ENCODE measurements at places on chromosomes 2 and 18. TPM values are rescaled to one million over a fixed set of nuclear protein-coding genes. Genes with fewer than 3 reads are reported as not detected.

Gene FN1
- 133 TPM for total RNA-seq

GRCh38 chr2:48515513-48515985 is 14.4 kb upstream of the STON1 start:
- DNase-seq, result no peak

- DNase-seq, result peak; percentile 52
Measured at GRCh38 chr2:231181860-231182512, 16.4 kb upstream of the ARMC9 start.

DNA sequence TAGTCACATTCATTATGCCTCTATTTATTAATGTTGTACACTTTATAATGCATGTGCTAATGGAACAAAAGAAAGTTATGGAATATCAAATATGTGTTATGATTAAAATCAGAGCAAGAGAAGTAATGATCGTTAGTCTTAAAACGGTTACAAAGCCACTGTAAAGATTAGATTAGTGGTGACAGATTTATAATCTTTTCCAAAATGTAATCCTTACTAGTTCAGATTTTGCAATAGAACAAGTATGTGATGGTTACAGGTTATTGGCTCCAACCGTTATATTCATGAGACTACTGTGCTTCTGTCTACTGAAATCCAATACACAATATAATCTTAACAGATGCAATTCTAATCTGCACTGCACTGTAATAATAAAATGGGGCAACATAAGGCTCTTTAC is 180.6 kb downstream of the ZNF521 start:
- no peak for DNase-seq

DNA sequence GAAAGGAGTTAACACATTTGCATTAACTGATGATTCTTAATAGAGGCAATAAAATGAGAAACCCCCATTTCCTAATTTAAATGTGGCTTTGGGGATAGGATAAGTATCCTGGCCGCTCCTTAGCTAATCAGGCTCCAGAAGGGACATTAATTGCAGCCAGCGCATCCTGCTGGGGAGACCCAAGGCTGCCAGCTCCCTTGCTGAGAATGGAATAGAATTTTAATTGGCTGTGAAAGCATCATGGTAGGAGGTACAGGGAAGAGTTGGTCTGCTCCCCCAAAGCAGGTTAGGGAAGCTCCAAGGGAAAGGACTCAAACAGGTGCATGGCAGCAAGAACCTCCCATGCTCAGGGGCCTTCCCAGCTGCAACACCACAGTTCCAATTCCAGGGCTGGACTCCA is 71.4 kb downstream of the MARCHF4 start:
- DNase-seq, result no peak

GRCh38 chr18:2331491-2331890 is 239.8 kb downstream of the METTL4 start:
- no peak for DNase-seq

Gene IL36G
- not detected for total RNA-seq

Gene KCNJ13
- not detected for total RNA-seq

Gene FRZB
- 0.21 TPM for total RNA-seq

DNA sequence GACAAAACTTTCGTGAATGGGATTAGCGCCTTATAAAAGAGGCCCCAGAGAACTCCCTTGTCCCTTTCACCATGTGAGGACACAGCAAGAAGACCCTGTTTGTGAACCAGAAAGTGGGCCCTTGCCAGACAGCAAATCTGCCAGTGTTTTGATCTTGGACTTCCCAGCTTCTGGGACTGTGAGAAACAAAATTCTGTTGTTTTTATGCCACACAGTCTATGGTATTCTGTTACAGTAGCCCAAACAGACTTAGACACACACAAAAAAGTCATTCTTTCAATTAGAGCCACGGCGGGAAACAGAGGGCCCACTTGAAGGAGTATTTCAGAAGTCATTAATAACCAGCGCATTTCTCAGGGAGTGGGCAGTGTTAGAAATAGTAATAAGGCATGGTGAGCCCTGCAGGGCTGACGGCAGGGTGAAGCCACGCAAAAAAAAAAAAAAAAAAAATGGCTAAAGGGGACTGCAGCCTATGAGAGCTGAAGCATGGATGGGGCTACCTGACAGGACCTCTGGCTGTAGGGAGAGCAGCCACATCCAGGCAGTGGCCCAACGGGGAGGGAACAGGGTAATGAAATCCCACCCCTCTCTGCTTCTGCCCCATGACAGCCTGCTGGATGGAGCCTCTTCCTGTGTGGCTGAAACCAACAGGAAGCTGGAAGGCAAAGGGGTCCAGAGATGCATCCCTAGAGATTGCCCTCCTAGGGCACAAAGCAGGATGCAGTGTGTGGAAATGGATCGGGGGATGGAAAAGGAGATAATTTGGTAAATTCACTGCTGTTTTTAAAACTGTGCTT is 189.3 kb downstream of the KCNS3 start:
- DNase-seq, result no peak

Gene CYS1
- total RNA-seq, result 4.8 TPM

GRCh38 chr2:12604341-12604740 is 112.4 kb upstream of the TRIB2 start:
- DNase-seq, result no peak

DNA sequence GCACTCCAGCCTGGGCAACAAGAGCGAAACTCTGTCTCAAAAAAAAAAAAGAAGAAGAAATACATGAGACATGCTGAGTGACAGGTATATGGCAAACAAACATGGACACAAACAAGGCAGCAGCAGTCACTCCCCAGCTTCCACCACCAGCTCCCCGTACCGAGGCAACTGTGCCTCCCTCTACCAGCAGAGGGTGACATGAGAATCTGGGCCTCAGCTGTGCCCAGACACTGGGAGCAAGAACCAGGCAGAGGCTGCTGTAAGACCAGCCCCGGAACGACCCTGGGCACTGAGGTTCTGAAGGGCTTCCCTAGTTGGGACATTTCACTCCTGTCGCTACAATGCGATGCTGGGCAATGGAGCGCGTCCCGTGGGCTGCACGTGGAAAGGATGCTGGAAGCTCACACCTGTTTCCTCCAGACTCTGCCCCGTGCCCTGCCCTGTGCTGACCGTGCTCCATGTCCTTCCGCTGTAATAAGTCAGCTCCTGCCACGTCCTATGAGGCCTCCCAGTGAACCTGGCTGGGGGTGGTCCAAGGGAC is 37.1 kb downstream of the BOK start:
- DNase-seq, result no peak

DNA sequence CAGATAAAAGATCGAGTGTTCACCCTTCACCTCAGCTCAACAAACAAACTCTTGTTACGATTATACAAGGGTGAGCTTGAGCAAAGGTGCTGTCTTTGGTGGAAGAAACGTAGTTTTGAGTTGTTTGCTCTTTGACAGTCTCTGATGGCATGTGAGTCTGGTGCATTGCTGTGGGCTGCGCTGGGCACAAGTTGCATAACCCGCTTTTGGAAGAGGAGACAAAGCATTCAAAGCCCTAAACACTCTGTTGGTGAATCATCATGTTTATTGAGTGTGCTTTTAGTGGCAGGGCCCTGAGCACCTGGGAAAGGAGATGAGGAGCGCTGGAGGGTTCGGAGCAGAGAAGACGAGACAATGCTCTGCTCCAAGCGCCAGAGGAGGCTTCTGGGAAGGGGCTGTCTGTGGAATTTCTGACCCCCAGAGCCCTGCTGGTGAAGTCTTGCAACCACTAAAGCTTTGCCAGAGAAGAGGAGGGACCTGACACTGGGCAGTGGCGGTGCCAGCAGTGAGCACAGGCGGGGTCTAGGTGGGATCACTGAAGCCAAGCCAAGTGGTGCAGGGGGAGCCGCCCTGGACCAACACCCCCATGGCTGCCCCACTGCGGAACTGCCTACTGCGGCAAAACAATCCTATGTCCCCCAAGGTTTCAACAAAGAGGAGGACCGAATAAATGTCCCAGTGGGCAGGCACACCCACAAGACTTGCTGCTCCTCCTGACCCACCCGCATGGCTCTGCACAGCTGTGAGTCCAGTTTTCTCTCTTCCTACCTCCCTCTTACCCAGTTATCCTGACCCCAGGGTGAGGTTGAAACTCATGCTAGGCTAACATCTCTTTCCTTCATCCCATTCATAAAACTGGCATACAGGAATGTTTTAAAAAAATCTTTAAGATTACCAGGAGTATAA is 64.0 kb downstream of the TNFRSF11A start:
- DNase-seq, result no peak

- DNase-seq, result no peak
Measured at GRCh38 chr2:180360283-180360618, 353.2 kb upstream of the CWC22 start.

GRCh38 chr2:157790780-157791179 is 85.3 kb downstream of the ACVR1 start:
- DNase-seq, result no peak

Gene STARD6
- total RNA-seq, result not detected

- no peak for DNase-seq
Measured at GRCh38 chr2:181153886-181154285, 173.5 kb downstream of the UBE2E3 start.

Gene DRC1
- not detected for total RNA-seq

DNA sequence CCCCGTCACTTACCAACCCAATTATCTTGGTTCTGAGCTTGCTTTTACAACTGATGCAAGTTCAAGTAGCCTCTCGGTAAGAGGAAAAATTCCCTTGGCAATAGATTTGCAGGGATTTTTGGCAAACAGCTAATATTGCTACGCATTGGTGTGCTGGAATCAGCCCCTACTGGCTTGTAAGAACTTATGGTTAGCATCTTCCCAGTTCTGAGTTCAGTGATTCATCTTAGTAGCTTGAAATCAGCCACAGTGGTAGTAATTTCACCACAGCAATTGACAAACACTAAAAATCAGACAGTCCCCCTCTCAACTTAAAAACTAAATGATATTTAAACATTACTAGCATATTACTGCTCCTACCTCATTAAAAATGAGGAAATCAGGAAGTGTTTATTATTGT is 5.9 kb upstream of the RAX start:
- DNase-seq, result no peak

DNA sequence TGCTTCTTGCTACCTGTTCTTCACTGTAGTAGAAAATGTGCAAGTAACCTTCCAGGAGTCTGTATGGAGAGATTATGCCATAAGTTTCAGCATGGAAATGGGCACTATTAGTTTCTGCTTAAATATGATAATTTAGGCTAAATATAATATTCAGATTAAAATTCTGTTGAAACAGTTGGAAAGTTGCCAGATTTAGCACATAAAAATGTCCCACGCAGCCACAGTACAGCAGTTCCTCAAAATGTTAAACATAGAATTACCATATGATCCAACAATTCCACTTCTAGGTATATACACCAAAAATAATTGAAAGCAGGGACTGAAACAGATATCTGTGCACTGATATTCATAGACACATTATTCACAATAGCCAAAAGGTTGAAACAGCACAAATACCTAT is 121.2 kb downstream of the NRP2 start:
- no peak for DNase-seq

Gene IL37
- 2.0 TPM for total RNA-seq

GRCh38 chr2:179686069-179686468 is 175.3 kb downstream of the ZNF385B start:
- no peak for DNase-seq

- DNase-seq, result peak; percentile 44
Measured at GRCh38 chr2:143162123-143162837, 33.1 kb downstream of the ARHGAP15 start.

Gene RAB31
- 1.9 TPM for total RNA-seq

Gene ABCB11
- 2.1 TPM for total RNA-seq

- no peak for DNase-seq
Measured at GRCh38 chr18:75915941-75916623, 488.6 kb upstream of the SMIM21 start.

- no peak for DNase-seq
Measured at GRCh38 chr2:127137741-127138140, 30.8 kb upstream of the BIN1 start.

DNA sequence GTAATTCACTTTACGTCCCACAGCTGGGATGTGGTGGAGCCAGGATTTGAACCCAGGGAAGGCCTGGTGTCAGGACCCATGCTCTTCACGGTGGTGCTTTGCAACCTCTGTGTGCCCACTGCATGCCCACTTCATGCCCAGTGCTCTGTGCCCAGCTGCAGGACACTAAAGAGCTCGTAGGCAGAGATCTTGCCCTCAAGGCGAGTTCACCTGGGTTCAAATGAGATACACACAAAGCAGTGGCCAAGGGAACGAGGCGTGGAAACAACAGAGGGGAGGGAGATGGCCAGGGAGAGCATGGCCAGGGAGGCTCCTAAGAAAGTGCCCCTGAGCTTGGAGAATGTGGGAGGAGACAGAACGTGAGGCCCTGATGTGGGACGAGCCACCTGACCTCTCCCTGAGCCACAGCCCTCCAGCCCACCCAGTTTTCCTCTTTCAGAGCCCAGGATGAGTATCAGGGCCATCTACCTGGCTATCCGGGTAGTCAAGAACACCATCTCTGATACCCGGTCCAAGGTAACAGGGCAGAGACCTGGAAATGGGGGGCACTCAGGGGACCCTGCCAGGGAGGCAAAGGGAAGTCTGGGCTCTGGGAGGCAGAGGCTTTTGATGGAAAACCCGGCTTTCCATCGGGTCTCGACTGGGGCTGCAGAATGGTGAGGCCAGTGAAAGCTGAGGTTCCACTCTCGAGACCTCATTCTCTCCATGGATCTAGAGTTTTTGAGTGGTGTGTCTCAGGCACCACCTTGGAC is 20.4 kb downstream of the MROH2A start:
- no peak for DNase-seq

GRCh38 chr18:31685097-31686082 is 1.0 kb upstream of the B4GALT6 start:
- DNase-seq, result peak; percentile 84

- no peak for DNase-seq
Measured at GRCh38 chr2:85702172-85702571, 8.0 kb downstream of the GNLY start.

DNA sequence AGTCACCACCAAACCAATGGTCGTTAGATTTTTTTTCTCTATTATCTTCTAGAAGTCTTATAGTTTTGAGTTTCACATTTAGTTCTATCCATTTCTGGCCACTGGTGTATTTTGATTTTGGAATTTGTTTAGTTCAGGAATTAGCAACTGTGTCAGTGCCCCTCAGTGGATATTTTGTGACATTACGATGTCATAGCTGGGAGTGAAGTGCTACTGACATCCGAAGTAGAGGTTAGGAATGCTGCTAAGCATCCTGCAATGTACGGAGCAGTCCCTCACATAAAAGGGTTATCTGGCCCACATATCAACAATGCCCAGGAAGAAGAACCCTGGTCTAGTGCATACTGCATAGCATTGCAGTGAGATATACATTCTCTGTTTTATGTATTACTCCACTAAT is 157.4 kb upstream of the RGPD4 start:
- DNase-seq, result no peak

Gene CNTNAP5
- total RNA-seq, result not detected

DNA sequence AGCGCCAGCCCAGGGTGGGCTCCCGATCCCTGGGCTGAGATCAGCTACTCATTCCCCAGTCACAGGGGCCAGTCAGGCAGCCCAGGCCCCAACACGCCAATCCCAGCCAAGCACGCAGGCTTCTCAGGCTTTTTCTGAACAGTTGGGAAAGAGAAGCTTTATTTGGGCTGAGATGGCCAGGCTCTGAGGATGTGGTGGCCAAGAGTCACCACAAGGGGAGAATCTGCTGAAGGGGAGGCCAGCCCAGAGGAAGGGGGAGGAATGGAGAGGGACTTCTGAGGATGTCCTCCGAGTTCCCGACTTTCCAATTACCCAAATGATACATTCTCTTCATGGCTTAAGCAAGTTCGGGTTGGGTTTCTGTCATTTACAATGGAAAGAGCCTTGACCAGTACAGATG is 2.8 kb upstream of the DIPK1C start:
- no peak for DNase-seq

GRCh38 chr2:157902692-157903091 is 26.6 kb upstream of the ACVR1 start:
- DNase-seq, result no peak

Gene EFHD1
- total RNA-seq, result 0.47 TPM

Gene YPEL5
- 27.4 TPM for total RNA-seq

All from Calu3 (cell line).